HTR-8/SVneo (cell line): ENCODE measurements at places on chromosomes 16 and 17.

- DNase-seq, result no peak
Measured at GRCh38 chr16:70592106-70592571, 54.2 kb upstream of the IL34 start.

DNA sequence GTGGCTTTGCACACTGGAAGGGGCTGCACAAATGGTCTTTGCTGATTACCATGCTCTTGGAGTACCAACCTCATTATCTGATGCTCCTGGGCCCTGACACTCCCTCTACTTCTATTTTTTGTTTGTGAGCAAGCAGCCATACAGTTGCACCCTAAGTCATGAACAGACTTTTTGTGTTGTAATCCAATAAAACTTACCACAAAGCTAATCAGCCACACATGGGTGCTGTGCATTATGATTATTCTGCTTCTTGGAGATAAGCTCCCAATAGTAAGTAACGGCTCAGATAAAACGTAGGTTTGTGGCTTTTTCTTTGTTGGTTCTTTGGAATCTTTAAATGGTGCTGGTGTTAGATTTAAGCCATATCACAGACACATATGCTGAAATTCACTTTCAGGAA lies 76.2 kb downstream of the CCT6B start:
- DNase-seq, result no peak

DNA sequence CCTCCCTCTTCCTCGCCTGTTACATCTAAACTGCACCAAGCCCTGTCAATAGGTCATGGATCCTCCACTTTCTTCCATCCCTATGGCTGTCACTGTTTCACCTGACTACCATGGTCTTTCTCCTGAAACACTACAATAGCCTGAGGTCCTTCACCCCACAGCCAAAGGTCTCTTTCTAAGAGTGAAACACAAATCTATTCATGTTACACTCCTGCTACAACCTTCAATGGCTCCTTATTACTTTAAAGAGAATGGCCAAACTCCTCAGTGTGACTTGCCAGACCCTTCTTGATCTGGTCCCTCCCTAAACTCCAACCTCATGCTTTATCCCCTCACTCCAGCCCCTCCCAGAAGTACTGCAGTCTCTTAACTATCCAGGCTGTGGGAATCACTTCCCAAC lies 618 bp upstream of the PIK3R6 start:
- DNase-seq, result no peak

- DNase-seq, result no peak
Measured at GRCh38 chr16:88983771-88984687, 7.0 kb upstream of the CBFA2T3 start.

- no peak for DNase-seq
Measured at GRCh38 chr17:81306898-81307510, 11.9 kb upstream of the SLC38A10 start.

DNA sequence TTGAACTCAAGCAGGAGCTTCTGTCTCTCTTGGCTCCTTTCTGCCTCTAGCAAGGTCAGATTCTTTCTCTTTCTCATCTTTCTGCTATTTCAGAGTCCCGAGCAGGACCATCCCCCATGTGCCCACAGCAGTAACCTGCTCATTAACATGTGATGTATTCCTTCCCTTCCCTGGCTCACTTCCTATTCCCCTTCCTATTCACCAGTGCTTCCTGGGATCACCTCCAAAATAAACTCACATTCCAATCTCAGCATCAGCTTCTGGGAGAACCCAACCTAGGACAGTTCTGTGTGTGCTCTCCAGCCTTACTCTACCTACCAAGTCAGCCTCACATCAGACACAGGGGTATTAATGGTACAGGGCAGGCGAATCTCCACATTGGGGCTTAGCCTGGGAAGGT lies 546.4 kb upstream of the SALL1 start:
- DNase-seq, result no peak

DNA sequence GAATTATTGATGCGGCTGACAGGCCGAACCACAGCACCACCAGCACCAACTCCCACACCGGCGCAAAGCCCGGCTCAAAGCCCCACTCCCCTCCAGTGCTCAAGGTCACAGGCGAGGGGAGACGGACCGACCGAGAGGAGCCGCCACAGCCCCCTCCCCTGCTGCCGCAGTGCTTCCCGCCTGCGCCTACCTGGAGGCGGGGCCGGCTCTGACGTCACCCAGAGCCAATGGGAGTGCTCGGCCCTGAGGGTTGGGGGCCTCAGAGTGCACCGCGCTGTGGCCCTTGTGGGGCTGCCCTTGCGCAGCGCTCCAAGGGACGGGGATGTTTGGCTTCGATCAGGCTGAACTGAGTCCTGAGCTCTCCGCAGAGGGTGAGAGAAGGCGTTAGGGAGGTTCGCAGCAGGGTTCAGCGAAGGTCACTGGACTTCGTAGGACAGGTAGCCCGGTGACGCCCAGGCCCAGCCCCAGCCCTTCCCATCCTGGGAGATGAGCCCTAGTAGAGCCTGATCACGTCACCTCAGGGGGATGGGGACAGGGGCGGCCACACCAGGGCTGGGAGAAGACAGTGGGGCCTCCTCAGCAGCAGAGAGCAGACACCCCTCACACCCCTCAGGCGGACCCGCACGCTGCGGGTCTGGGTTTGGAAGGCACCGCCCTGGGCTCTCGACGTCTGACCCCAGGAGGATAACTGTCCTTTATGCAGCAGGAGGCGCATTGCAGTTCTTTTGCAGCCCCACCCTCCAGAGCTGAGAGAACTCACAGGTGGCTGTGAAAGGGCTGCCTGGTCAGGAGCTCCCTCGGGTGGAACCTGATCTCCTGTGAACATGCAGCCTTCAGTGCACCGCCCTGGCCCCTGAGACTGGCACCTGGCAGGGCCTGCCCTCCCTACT lies 1.5 kb downstream of the NDRG4 start:
- no peak for DNase-seq

DNA sequence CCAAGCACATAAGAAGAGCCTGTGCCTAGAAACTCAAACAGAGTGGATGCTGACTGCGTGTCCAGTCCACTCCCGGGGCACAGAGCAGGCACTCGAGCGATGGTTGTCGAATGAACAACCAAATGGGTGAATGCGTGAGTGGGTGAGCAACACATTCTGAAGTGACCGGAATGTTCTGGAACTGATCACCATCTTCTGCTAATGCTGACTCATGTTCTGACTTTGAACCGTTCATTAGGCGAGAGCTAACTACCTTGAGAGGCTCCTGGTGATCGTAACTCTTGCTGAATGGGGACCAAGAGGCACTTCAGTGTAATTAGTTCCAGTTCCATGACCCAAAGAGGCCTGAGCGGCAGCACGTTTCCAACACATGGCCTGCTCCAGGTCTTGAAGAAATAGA lies 37.9 kb downstream of the IRF8 start:
- DNase-seq, result no peak

DNA sequence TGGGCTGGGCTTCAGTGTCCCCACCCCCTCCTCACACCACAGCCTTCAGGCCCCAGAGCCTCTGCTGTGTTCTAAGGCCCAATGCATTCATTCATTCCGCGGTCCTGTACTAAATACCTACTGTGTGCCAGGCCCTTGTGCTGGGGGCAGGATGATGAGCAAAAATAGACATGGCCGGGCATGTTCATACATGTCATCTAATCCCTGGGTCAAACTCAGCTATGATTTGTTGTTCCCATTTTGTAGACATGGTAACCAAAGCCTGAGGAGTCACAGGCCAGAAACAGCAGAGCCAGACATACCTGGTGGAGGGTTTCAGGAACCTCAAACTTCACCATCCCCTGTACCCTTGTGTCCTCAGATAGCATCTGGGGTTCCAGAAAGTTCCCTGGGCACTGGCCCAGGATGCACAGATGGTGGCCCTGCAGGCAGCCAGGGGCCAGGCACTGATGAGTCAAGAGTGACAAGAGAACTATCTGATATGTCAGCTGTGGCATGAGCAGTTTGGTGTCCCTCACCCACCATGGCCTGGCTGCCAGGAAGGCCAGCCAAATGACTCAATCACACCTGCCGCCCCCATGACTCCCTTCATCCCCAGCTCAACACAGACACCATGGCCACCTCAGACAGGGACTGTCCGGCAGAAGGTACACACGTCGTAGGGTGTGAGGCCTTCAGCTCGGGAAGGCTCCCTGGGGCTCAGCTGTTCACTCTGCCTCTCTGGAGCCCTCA lies 2.7 kb upstream of the RRAD start:
- DNase-seq, result no peak

- no peak for DNase-seq
Measured at GRCh38 chr16:3770530-3770929, 53.2 kb upstream of the TRAP1 start.

DNA sequence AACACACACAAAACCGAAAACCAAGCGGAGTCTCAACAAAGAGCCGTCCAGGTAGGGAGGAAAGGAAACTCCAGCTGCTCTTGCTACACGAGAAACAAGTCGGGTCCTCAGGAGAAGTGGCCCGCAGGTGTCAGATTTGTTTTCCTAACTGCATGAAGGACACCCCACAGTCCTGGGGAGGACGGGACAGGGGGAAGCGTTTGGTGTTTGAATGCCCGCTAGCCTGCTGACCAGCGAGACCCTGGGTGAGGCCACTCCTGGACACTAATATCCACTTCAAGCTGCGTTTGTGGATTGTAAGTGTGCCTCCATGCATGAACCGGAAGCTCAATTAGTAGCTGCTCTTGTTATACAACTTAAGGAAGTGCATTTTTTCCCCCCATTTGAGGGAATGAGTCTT lies 299.5 kb downstream of the MAF start:
- DNase-seq, result no peak

- DNase-seq, result no peak
Measured at GRCh38 chr17:45143767-45144198, 4.5 kb upstream of the HEXIM1 start.

DNA sequence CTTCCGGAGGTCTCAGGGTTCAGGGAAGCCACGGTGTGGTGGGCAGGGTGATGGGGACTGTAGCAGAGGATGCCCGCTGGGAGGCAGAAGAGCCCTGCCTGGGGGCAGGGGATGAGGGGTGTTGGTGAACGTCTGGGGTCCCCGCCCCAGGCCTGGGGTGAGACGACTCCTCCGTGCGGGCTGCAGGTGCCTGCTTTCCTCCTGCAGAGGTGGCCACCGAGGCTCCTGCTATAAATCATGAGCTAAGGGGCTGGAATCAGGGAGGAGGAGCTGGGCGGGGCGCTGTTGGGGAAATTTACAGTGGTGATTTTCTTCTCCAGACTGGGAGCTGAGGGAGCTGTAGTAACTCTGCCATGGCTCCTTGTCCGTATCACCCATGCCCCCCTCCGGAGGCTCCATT lies 167.0 kb downstream of the MRM1 start:
- peak; percentile 35 for DNase-seq

GRCh38 chr16:69443927-69444631 lies 19.7 kb downstream of the CYB5B start:
- no peak for DNase-seq

GRCh38 chr16:30992931-30993816 lies 8.2 kb downstream of the HSD3B7 start:
- DNase-seq, result no peak

DNA sequence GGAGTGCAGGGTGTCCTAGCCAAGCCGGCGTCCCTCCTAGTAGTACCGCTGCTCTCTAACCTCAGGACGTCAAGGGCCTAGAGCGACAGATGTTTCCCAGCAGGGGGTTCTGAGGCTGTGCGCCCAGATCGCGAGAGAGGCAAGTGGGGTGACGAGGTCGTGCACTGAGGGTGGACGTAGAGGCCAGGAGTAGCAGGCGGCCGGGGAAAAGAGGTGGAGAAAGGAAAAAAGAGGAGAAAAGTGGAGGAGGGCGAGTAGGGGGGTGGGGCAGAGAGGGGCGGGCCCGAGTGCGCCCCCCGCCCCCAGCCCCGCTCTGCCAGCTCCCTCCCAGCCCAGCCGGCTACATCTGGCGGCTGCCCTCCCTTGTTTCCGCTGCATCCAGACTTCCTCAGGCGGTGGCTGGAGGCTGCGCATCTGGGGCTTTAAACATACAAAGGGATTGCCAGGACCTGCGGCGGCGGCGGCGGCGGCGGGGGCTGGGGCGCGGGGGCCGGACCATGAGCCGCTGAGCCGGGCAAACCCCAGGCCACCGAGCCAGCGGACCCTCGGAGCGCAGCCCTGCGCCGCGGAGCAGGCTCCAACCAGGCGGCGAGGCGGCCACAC lies at the start of gene MMP2:
Gene MMP2 (plus strand): TSS at position 372 of the 603 bp plus-strand sequence. CDS start 282 bp downstream, outside the sequence.
- no peak for DNase-seq

- no peak for DNase-seq
Measured at GRCh38 chr16:79411357-79411756, 189.2 kb downstream of the MAF start.

- DNase-seq, result no peak
Measured at GRCh38 chr16:71623597-71623996, 2.4 kb upstream of the MARVELD3 start.

GRCh38 chr17:82065193-82065637 lies 389 bp downstream of the DUS1L start:
- DNase-seq, result peak; percentile 27

DNA sequence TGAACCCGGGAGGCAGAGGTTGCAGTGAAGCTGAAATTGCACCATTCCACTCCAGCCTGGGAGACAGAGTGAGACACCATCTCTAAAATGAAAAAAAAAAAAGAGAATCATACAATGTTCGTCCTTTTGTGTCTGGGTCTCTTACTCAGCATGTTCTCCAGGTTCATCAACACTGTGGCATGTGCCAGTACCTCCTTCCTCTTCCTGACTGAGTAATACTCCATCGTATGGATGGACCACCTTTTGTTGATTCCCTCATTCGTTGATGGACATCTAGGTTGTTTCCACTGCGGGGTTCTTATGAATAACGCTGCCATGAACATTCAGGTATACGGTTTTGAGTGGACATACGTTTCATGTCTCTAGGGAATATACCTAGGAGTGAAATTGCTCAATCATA lies 4.1 kb upstream of the HS3ST6 start:
- no peak for DNase-seq

GRCh38 chr16:1771188-1771863 lies at the start of gene NME3:
TSS of gene NME3 (minus strand) at chr16:1771543. CDS start at chr16:1771534, 9 bp downstream.
- peak; percentile 59 for DNase-seq

DNA sequence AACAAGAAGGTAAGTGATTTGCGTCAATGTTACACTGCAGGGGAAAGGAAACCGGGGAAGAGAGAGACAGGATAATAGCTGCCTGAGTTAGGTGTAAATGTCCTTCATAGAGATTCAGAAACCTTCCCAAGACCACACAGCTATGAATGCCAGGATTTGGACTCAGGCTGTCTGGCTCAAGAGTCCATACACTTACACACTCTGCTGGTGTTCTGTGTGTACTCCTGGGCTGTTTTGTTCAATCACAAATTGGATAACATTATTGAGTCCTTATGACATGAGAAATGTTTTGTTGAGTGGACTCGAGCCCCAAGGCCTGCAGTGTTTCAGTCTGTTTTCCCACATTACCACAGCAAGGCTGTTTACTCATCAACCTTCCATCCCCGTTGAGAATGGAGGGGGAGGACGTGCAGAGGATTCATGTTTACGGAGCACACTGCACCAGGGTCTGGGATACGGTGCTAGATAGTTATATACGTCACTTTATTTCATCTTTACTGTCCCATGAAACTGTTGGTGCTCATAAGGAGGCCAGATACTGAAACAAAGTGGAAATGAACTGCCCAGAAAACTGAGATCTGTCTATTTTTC lies 450.8 kb downstream of the HAPSTR1 start:
- DNase-seq, result no peak

GRCh38 chr17:77779711-77780539 lies 178.6 kb upstream of the TNRC6C start:
- no peak for DNase-seq

GRCh38 chr16:10309271-10309932 lies 76.5 kb upstream of the ATF7IP2 start:
- no peak for DNase-seq

- no peak for DNase-seq
Measured at GRCh38 chr16:55042556-55043432, 112.1 kb downstream of the IRX5 start.
